ENCODE measurements at places on chromosomes 13 and 19.

GRCh38 chr13:112742583-112742982, 52.7 kb downstream of the ATP11A start:
- DNase-seq, result no peak

DNA sequence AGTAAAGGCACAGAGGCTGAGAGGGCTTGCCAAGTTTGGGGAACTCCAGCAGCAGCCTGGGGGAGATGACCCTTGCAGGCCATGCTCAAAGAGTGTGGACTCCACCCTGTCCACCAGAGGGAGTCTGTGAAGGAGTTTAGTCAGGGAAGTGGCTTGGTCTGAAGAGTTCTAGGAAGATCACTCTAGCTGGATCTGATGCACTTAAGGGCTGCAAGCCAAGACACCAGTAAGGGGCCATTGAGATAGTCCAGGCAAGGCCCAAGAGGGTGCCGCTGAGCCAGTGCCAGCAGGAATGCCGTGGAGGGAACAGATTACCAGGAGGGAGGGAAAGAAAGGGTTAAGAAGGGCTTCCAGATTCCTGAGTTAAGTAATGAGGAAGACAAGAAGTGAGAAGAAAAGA, 68.7 kb downstream of the ZAR1L start:
- peak; percentile 57 for DNase-seq

GRCh38 chr13:100399455-100399854, 189.1 kb downstream of the GGACT start:
- DNase-seq, result no peak

- DNase-seq, result no peak
These were observed 471 bp upstream of the ERVK3-1 start for GRCh38 chr19:58304748-58305064.
